ENCODE measurements at places on chromosomes 3 and 15.

GRCh38 chr3:41234823-41235721 is 35.8 kb downstream of the CTNNB1 start:
- no peak for DNase-seq

GRCh38 chr3:132804498-132804897 is 82.3 kb upstream of the NPHP3 start:
- DNase-seq: no peak

GRCh38 chr15:62462268-62462667 is 297.2 kb upstream of the C2CD4B start:
- no peak for DNase-seq

- DNase-seq: no peak
These were observed 773.8 kb downstream of the MECOM start for GRCh38 chr3:168889666-168890065.

GRCh38 chr3:140922634-140923033 is 19.0 kb upstream of the SLC25A36 start:
- DNase-seq: peak; percentile 9

DNA sequence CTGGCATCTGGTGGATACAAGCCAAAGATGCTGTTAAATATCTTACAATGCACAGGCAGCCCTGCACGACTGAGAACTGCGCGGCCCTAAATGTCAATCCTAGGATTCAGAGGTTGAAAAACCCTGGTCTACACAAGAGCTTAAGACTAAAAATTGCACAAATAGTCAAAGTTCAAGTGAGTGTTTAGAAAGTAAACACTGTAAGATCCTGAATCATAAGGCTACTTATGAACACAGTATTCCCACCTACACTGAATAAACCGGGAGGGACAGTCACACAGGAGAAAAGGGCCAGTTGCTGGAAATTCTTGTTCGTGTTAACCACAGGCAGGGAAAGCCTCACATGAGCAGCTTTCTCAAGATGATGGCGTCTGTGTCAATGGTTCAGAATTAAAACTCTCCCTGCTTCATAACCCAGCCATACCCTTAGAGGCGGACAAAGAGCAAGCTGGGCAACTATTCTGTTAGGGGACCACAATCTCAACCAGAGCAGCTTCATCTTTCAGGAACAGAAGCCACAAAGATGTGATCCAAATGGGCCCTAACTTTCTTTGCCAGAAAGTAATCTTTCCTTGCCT is 37.7 kb downstream of the LRIG1 start:
- no peak for DNase-seq

DNA sequence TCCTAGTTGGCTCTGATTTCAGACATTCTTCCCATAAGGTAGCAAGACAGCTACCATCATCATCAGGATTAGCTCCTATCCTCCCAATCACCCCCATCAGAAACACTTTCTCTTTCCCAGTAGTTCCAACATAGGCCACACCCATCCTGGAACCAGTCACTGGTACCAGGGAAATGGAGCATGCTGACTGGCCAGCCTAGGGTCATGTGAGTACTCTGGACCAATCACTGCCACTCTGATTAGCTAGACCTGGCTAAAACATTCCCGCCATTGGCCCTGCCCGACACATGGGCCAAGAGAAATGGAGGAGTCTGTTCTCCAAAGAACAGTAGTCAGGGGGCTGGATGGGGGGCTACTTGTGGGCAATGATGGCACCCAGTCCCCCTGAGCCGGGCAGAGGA is 12.4 kb downstream of the EFCC1 start:
- no peak for DNase-seq

- DNase-seq: no peak
These were observed 292.9 kb downstream of the RORA start for GRCh38 chr15:60936186-60936585.

- DNase-seq: no peak
These were observed 61.2 kb downstream of the PEAK1 start for GRCh38 chr15:77358545-77359240.

DNA sequence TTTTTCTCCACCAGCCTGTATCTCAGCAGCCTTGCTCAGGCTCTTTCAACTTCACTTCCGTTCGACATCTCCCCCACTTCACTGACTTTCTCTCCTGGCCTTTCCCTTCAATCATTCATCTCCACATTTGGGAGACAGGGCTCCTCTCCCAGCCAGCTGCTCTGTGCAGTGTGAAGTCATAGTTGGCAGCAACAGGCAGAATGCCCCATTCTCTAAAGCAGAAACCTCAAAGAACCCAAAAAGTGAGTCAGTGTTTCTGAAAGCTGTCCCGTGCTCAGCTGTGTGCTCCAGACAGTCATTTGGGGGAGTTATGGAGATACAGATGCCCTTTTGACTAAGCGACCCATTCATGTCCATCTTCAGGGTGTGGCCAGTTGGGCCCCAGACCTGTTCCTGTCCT is 54.3 kb downstream of the NTRK3 start:
- DNase-seq: no peak
